ENCODE measurements at places on chromosomes 13 and 19. TPM values are rescaled to one million over a fixed set of nuclear protein-coding genes. Genes with fewer than 3 reads are reported as not detected.

Gene ZSCAN5B
- not detected for total RNA-seq

Gene OXGR1
- 0.25 TPM for total RNA-seq

DNA sequence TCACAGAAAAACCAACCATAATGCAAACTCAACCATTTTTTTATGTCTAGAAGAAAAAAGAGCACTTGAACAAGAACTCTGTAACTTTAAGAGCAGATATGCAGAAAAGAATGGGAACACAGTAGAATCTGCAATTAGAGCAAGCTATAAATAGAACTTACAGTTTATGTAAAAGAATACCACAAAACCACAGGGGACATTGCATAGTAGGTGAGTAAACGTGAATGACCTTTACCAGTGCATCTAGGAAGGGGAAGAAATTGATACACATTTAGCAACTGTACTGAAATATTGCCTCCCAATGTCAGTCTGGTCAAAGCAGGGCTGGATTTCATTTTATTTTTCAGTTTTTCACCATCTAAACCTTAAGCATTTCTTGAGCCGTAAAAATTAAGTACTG, 242.2 kb upstream of the EDNRB start:
- no peak for DNase-seq

GRCh38 chr19:14503285-14503684, 7.4 kb upstream of the GIPC1 start:
- DNase-seq: no peak

- no peak for DNase-seq
Measured at GRCh38 chr19:54387991-54388801, 23.5 kb upstream of the LAIR1 start.

Gene PTH2
- not detected for total RNA-seq

GRCh38 chr13:69796256-69796655, 311.4 kb upstream of the ATXN8OS start:
- no peak for DNase-seq

DNA sequence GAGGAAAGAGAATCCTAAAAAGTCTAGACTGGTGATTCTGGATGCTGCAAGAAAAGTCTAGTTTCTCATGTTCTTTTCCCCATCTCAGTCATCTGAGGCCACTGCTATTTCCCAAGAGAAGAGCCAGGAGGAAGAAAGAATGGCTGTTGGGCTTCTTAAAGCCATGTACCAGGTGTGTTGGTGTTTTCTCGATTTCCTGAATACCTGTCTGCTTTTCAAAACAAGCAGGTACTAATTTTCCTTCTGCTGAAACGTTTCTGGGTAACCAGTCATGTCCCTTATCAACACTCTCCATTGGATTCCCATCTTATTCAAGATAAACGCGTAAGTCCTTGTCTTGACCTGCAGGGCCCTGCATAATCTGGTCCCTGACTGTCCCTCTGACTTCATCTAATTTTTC, 1.1 kb downstream of the ZNF570 start:
- no peak for DNase-seq

DNA sequence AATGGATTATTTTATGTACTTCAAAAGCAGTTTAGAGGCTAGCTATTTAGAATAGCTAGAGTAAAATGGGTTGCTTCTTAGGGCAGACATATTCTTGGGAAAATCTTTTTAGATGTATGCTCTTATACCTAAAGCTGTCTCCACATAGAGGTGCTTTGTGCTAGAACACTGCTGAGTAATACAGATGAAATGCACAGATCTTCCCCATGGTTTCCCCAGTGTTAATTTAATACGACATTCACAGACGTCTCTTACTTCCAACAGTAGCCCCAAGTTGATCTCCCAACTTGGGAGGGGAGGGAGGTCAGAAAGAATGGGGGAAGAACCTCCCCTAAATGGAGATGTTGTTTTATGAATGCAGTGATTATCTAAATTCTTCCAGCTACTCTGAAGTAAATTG, 16.9 kb downstream of the NALCN start:
- no peak for DNase-seq

DNA sequence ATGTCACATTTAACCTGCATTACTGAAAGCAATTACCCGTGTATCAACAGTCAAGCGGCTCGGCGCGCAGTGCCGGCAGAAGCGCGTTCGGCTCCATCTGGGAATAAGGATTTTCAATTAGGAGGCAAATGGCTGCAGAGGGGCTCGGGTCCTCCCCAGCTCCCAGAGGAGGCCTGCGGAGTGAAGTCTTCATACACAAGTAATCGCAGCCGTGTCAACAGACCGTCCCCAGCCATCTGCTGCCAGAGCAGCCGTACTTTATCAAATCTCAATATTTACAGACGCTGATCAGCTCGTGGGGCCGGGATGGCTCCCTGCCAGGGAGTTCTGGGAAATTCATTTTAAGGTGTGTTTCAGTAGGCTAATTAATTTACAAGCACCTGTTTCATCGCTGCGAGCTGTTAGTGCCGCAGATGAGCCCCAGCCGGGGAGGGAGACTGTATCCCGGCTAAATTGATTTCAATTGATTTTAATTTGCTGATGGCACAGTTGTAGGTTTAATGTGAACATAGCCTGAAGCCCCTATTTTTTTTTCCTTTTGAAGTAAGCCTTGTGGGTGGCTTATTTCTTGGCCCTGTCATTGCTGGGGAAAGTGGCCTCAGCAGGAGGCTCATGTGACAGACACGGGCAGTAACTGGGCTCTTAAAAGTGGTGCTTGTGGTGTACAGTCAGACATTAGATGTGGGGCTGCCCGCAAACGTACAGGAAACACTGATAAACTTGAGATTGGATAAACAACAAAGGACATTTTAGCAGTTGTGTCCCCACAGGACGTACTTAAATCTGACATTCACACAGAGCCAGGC, 252.7 kb downstream of the TEX29 start:
- no peak for DNase-seq

- no peak for DNase-seq
Measured at GRCh38 chr13:49421391-49421790, 22.5 kb downstream of the CAB39L start.

GRCh38 chr13:90562443-90562842, 785.0 kb upstream of the MIR17HG start:
- no peak for DNase-seq

DNA sequence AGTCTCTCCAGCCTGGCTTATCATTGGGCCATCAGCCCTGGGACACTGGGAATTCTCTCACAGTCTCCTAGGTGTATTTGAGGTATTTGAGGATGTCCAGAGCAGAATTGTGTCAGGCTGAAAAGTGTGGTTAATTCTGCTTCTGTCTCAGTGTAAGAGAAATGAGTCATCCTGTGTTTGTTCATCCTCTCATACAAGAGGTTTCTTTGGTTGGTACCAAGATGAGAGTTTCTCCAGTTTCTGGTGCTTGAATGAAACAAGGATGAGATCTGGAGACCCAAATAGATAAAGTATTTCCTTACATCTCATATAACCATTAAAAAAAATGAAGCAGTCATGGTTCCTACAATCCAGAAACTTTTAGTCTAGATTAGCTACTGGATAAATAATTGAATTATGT, 7.7 kb downstream of the ZNF253 start:
- DNase-seq: no peak

Gene CEACAM4
- not detected for total RNA-seq

DNA sequence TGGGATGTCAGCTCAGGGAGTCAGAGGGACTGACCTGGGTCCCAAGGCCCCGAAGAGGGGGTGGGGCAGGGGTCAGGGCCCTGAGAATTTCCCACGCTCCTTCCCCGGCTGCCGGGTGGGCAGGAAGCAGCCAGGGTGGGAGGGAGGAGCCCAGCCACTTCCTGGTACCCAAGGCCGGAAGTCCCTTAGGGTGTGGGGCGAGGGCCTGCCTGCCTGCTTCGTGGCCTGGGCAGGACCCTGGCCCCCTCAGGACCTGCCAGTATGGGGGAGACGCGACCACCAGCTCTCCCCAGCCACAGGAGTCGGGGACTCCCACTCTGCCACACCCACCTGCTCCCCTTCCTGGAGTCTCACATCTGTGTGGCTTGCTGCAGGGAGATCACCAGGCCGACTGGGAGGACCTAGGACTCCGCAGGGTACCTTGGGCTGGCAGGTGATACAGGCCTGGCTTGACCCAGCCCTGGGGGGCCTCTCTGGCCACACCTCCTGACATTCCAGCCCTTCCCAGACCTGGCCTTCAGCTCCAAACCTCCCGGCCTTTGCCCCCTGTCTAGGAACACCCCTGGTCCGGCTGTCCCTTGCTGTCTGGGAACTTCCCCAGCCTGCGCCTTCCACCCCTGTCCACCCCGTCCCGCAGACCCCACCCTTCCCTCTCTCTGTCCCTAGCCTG, 9.8 kb upstream of the CIRBP start:
- peak; percentile 83 for DNase-seq

Gene TMPRSS9
- total RNA-seq: 0.23 TPM

DNA sequence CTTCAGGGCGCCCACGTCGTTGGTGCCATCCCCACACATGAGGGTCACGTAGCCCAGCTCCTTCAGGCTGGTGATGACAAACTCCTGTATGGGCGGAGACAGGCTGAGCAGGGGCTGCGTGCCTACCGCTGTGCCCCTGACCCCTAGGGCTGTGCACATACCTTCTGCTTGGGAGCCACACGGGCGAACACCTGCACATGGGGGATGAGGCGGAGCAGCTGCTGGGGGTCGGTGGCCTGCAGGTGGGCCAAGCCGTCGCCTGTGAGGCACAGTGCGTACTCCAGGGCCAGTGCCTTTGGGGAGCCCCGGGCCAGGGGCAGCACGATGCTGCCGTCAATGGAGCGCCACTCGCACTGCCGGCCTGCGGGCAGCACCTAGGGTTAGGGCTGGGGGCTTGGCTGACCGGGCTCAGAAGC, 6.1 kb upstream of the GMIP start:
- DNase-seq: no peak

DNA sequence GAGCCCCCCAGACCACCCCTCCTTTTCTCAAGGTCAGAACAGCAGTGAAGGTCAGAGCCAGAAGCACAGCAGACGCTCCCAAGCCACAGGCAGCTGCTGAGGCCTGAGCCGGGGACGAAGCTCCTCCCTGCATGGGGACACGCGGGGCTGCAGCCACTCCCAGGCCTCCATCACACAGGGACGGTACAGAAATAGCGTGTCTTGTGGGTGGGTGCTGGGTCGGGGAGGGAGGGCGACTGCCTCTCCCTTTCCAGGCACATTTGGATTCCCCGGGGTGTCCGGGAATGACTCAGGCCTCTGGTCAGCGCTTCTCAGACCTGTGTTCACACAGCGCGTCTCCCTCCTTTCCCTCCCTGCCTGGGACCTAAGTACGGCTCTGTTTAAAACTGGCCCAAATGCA, 33.2 kb downstream of the RASA3 start:
- peak; percentile 50 for DNase-seq

- DNase-seq: no peak
Measured at GRCh38 chr13:113991676-113992179, 17.9 kb upstream of the C13orf46 start.

DNA sequence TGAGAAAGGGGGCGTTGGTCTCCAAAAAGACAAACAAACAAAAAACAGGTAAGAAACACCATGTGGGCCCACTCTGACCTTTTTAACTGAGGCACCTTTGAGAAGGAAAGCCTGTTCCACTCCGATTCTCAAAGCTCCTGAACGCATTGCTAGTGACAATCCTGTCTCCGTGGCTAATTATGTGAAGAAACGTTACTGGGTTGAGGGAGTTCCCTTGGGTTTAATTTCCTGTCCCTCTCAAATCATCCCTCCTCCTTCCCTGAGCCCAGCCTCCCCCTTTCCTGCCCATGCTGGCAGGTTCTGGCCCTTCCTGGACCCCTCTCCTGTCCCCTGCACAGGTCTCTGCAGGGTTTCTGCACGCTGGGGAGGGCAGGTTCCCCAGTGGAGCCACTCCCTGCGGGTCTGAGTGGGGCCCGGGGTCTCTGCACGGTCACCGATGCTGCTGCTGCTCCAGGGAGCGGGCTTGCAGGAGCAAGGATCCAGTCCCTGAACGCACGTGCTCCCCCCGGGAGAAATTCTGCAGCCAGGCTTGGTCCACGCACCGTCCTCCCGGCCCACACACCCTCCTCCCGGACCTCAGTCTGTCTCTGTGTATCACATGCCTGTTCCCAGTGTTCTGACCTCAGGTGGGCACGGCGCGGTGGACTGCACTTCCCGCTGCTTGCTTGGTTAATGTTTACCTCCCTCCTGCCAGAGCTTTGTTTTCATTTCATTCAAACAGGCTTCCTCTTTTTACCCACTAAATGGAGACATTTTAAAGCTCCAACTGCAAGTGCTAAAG, 76.4 kb upstream of the MCF2L start:
- DNase-seq: peak; percentile 16

Gene OSCAR
- 2.8 TPM for total RNA-seq

Gene WDR88
- not detected for total RNA-seq

Gene SIGLEC12
- not detected for total RNA-seq

DNA sequence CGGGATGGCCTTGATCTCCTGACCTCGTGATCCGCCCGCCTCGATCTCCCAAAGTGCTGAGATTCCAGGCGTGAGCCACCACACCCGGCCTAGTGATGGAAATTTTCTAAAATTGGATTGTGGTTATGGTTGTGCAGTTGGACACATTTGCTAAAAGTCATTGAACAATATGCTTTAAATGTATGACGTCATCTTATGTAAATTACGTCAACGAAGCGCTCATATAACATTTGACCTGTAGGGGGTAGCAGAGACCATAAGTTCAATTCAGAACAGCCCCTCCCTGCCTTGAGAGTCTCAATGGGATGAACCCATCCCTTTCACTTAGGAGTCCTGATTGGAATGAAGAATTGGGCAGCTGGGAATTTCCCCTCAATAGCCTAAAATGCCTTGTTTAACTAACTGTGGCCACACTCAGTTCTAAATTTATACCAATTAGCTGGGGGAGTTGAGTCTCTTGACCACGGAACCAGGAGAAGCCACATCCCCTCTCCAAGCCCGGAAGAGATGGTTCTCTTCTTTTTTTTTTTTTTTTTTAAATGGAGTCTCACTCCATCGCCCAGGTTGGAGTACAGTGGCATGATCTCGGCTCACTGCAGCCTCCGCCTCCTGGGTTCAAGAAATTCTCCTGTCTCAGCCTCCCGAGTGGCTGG, 15.2 kb upstream of the TLE6 start:
- DNase-seq: peak; percentile 69

DNA sequence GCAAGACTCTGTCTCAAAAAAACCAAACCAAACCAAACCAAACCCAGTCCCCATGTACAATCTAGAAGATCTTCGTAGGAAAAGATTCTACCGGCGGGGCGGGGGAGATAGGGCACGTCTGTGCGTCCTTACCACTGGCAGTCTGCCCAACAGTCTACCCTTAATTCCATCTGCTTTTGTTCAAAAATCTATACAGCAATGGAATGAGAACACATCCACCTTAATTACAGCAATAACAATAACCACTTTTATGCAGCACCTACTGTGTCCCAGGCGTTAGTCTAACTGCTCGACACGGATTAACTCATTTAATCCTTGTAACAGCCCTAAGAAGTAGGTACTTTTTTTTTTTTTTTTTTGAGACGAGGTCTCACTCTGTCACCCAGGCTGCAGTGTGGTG, 2.5 kb upstream of the ATF5 start:
- no peak for DNase-seq

Gene MYBPC2
- 0.08 TPM for total RNA-seq

DNA sequence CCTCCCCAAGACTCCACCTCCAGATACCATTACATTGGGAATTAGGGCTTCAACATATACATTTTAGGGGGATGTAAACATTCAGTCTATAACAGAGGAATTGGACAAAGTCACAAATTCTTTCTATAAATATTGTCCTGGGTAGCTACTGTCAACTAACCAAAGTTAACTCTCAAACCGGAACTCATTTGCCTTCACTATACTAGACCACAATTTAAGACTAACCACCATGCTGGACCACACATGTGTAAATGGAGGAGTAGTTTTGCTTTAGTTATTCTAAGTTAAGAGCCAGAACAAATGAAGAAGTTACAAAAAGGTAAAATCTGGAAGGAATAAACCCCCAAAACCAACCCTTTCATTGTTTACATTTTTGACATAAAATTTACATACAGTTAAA, 222.8 kb downstream of the NDFIP2 start:
- DNase-seq: no peak

All from ovary (tissue), 10 donors.